Skeletal muscle cell (primary cell): ENCODE measurements at places on chromosomes 4 and X.

DNA sequence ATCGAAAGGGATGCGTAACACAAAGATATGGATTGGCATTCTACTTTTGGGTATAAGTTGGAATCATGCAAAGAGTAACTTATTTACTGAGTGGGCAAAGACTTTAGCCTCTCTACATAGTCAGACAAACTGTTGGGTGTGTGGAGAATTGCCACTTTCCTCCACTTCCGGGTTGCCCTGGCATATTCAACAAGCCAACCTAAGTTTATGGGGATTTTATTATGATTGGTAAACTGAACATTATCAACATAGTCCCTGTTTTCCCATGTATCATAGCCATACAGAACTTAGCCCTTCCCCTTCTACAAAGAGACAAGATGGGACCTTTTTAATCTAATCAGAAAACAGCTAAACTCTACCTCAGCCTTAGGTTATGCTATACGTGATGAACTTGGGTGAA, 121.6 kb downstream of the AGTR2 start:
- no peak for DNase-seq

DNA sequence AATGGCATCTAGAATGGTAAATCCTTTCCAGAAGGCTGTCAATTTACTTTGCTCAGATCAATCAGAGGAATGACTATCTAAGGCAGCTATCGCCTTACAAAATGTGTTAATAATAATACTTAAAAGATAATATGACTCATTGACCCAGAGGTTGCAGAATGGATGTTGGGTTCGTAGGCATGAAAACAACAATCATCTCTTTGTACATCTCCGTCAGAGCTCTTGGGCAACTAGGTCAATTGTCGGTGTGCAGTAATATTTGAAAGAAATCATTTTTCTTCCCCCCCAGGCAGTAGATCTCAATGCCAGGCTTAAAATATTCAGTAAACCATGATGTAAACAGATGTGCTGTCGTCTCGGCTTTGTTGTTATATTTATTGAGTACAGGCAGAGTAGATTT, 165.1 kb downstream of the CAMK2D start:
- no peak for DNase-seq

DNA sequence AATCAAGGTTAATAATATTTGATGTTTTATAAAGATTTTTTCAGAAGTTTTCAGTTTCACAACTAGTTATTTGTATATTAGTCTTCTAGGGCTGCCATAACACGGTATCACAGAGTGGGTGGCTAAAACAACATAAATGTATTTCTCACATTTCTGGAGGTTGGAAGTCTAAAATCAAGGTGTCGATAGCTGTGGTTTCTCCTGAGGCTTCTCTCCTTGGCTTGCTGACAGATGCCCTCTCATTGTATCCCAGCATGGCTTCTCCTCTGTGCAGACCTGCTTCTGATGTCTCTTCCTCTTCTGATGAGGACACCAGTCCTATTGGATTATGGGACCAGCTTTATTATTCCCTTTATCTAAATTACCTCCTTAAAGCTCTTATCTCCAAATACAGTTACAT, 1456.6 kb downstream of the STIM2 start:
- no peak for DNase-seq

DNA sequence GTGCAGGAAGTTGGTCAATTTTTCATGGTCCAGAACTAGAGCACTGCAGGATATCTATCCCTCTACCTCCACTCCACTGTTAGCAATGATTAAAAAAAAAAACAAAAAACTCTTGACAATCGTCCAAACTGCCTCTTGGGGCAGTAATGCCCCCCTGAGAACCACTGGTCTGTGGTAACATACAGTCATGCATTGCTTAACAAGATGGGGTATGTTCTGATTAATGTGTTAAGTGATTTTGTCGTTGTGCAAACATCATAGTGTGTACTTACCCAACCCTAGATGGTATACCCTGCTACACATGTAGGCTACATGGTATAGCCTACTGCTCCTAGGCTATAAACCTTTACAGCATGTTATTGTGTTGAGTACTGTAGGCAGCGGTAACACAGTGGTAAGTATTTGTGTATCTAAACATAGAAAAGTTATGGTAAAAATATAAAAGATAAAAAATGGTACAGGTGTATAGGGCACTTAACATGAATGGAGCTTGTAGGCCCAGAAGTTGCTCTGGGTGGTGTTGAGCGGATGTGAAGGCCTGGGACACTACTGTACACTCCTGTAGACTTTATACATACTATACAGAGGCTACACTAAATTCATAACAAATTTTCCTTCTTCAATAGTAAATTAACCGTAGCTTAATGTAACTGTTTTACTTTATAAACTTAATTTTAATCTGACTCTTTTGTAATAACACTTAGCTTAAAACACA, 34.1 kb downstream of the ART3 start:
- peak; percentile 11 for DNase-seq

DNA sequence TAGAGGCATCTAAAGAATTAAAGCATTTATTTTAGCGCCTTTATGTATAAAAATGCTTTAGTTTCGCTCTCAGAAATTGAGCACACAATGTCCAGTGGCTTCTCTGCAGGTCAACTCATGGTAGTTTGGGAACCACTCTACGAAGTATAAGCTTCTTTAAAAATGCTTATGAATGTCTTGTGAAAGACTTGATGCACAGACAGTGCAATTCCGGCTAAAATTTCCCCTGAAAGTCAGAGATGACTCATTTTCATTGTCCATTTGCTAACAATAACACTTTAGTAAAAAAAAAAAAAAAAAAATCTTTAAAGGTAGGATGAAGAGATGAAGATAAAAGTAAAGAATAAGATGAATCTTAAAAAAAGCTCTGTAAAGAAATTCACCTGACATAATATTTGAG, 117.2 kb downstream of the PDHA2 start:
- no peak for DNase-seq

GRCh38 chrX:52280812-52281211, 88.0 kb upstream of the XAGE2 start:
- DNase-seq, result no peak

DNA sequence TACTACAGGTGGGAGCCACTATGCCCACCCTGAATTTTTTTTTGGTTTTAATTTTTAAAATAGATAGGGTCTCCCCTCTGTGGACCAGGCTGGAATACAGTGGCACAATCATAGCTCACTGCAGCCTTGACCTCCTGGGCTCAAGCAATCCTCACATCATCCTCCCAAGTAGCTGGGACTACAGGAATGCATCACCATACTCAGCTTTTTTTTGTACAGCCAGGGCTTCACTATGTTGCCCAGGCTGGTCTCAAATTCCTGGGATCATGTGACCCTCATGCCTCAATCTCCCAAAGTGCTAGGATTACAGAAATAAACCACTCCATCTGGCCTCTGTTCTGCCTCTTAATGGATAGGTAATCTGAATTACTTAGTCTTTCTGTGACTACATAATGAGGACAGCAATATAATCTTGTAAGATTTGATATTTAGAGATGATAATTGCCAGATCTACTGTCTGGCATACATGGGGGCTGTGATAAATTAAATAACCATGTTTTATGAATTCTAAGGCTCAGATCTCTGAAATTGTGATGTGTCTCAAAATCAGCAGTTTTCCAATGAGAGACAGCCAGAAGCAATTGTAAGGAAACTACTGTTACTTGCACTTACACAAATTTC, 26.7 kb downstream of the PDS5A start:
- no peak for DNase-seq

DNA sequence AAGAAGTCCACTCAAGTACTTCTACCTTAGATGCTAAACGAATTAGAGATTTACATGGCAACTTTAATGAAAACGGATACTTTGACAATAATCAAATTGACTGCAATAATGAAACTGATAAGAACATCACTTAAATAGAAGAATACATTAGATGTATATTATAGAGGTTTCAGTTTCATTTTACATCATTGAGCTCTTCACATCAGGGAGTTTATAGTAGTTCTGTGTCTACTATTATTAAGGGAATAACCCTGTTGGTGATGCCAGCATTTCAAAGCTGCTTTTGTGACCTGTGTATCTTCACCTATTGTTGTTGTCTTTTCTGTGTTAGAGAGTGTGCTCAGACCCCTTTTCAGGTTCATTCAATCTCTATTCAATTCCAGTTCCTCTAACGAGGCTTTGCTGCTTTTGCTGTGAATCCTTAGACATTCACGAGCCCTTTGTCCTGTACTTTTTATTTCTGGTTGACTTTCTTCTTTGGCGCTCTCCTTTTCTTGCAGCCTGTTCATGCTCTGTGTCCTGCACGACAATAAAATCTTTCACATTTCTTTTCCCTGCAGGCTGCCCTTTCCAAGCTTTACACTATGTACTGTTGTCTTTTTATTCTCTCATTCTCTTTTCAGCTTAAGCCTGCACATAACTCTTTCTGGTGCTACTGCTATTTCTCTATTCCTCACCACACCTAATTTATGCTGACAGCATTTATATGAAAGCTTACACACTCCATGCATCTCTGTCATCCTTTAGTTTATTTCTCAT, 232.1 kb downstream of the CPE start:
- DNase-seq, result no peak

GRCh38 chrX:110327336-110327735, 9.5 kb upstream of the AMMECR1 start:
- DNase-seq, result no peak

GRCh38 chrX:18702362-18703195, 4.9 kb upstream of the PPEF1 start:
- peak; percentile 16 for DNase-seq

GRCh38 chr4:53886090-53886489, 178.3 kb downstream of the CHIC2 start:
- no peak for DNase-seq

- no peak for DNase-seq
Measured at GRCh38 chr4:142512161-142512560, 333.9 kb downstream of the INPP4B start.

DNA sequence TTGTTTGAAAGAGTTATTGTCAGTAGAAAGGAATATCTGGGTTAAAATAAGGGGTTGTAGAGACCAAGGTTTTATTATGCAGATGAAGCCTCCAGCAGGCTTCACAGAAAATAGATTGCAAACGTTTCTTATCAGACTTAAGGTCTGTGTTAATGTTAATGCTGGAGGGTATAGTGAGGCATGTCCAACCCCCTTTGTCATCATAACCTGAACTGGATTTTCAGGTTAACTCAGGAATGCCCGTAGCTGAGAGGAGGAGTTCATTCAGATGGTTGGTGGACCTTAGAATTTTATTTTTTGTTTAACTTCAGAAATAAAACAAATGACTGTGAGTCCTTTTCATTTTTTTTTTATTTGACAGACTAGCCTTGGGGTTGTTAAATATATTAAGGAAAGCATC, 354.1 kb downstream of the GPM6A start:
- no peak for DNase-seq

DNA sequence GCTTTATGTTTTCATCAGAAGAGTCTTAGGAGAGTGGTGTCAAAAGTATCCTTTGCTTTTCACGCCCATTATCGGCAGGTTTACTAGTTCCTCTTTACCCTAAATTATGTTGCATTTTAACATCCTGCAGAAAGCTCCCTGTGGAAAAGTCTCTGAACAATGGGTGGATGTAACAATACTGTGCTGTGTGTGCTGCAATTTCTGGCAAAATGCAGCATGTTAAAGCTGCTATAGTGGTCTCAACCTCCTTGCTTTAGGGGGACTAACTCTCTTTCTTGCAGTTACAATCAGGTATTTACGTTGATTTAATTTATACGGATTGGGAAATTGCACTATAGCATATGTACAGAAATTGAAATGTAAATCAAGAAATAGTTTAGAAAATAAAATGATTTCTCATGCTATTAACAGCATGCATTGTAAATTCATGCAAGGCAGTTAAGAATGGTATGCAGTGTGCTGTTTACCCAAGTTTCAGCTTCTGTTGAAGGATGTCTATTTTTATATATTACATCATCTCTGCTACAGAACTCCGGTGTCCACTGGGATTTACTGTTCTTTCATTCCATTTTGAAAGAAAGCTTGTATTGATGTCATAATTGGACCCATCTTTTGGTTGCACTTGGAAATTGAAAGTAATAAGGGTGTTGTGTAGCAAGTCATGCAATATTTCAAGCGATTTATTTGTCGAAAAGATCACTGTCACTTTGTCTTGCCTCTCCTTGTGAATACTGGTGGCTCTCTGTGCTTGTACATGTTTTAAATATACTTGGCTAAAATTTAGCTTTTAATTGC, 145.7 kb downstream of the RAPGEF2 start:
- DNase-seq, result peak; percentile 90

DNA sequence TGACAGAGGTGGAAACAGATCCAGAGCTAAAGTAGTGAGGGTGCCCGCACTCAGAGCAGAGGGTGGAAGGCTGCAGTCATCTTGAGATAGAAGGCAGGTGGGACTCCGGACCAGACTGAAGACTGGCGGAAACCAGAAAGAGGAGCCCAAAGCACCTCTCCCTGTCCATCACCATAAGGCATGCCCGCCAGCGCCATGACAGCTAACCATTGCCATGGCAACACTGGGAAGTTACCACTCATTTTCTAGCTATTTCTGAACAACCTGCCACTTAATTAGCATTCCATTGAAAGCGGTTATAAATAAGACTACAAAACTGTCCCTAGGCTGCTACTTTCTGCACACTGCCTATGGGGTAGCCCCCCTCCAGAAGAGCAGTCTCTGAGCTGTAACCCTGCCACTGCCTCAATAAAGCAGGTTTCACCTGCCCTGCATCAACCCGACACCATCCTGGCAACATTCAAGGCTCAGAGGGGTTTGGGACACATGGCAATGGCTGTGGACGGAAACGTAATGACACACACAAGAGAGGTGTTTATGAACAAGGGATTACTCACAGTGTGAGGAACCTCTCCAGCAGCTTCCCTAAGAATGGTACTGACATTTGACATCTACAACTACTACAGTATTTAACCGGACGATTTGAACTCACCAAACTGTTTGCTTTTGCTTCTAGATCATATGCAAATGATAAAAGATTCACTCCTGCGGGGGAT, 27.8 kb upstream of the FGFBP2 start:
- DNase-seq, result no peak

- DNase-seq, result no peak
Measured at GRCh38 chr4:112058433-112058832, 86.8 kb upstream of the FAM241A start.

DNA sequence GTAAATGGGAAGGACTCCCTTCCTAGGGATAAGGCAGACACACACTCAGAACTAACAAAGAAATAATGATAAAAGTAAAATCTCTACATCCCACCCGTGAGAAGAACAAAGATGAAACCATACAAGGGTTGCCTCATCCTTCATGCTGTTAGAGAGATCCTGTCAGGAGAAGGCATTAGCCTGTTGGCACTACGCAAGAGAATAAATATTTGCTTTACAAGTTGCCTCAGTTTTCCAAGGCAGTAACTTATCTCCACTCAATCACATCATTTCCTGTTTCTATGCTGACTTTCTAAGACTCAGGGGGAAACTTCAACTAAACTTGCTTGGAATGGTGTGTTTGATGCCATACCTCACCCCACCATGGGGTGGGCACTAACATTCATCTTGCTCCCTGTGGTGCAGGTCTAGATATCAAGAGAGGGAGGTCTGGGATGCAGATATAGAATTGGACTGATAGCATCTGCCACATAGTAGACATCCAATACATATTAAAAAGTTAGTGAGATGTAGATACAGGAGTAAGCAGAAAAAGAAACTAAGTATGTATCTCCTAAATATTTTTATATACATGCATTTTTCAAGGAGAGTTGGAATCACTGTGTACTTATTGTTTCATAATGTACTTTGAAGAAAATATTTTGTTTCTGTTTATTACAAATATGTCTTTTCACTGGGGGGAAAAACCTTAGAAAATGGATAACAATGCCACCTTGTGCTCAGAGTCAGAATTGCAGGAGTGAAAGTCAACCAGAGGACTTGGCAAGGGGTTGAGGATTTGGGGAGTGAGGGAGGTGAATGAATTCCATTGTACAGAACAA, 57.2 kb upstream of the BEX4 start:
- DNase-seq, result no peak

- DNase-seq, result no peak
Measured at GRCh38 chr4:25896776-25897539, 17.1 kb upstream of the SMIM20 start.

- DNase-seq, result no peak
Measured at GRCh38 chr4:21067351-21067750, 367.1 kb downstream of the PACRGL start.
